ENCODE measurements at places on chromosomes 7 and 10.

- DNase-seq: no peak
Measured at GRCh38 chr10:29186221-29186620, 102.6 kb upstream of the LYZL1 start.

DNA sequence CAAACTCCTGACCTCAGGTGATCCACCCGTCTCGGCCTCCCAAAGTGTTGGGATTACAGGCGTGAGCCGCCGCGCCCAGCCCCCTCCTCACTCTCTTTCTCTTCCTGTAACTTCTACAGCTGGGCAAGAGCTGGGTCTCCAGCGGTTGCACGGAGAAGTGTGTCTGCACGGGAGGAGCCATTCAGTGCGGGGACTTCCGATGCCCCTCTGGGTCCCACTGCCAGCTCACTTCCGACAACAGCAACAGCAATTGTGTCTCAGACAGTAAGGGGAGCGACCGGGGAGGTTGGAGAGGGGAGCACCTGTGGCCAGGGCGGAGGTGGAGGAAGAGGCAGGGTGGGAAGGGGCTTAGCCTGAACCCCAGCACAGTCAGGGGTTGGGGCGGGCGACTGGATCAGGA, 41.4 kb downstream of the EPHB4 start:
- no peak for DNase-seq

DNA sequence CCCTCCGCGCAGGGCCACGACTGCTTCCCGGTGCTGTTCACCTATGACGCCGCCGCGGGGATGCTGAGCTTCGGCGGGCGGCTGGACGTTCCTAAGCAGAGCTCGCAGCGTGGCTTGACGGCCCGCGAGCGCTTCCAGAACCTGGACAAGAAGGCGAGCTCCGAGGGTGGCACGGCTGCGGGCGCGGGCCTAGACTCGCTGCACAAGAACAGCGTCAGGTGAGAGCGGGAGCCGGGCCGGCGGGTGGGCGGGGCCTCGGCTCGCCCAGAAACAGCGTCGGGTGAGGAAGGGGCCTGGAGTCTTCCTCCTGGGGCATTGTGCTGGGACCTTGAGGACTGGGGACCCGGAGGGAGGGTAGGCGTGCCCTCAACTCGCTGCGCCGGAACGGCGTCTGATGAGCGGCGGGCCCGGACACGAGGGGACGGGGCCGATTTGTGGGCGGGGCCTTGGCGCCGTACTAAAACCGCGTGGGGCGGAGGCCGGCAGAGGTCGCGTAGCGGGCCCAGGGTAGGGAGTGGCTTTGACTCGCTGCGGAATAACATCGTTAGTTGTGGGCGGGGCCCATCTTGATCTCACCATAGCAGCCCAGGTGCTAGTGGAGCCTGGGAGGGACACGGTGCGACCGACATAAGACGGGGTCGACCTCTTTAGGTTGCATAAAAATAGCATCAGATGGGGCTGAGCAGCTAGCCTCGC, 15.6 kb downstream of the PDAP1 start:
- no peak for DNase-seq

DNA sequence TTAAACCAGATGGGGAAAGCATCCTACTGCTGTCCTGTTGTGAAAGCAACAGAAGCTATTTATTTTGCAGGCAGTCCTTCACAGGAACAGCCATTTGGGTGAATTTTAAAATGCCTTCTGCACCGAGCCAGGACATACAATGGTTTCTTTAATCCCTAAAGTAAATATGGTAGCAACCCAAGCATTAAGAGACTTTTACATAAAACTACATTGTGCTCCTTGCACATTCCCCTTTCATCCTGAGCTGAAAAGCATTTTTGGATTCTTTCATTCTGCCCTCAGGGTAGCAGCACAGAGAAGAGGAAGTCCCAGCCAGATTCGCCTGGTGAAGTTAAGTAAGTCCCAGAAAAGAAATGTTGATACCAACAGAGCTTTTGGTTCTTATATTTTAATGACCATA, 84.0 kb upstream of the FAM3C start:
- DNase-seq: no peak

DNA sequence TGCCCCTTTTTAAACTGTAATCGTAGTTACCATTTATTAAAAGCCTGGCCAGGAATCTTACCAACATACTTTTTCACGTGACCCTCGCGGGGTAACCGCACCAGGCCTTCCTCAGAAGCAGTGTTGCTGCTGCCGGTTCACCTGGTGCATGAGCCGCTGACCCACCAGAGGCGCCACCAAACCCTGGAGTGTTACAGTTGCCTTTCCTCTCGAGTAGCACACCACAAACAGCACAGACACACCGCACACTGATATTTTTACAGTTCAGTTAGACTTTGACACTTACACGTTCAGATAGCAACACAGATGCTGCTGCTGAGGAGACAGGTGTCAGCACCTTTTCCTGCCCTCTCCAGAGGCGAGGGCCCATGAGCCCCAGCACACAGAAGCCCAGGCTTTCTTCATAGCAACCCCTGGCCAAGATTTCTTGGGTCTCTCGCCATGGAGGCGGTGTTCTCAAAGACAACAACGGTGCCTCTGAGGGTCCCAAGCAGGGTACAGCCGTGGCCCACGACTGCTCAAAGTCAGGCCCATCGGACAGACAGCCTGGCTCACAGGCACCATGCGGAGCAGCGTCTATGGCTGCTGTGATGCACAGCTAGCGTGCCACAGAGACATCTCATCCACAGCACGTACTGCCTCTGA, 123.1 kb downstream of the DIP2C start:
- no peak for DNase-seq

Measured in fibroblast of skin of left biceps (primary cell).